ENCODE measurements at places on chromosomes 12 and 14.

DNA sequence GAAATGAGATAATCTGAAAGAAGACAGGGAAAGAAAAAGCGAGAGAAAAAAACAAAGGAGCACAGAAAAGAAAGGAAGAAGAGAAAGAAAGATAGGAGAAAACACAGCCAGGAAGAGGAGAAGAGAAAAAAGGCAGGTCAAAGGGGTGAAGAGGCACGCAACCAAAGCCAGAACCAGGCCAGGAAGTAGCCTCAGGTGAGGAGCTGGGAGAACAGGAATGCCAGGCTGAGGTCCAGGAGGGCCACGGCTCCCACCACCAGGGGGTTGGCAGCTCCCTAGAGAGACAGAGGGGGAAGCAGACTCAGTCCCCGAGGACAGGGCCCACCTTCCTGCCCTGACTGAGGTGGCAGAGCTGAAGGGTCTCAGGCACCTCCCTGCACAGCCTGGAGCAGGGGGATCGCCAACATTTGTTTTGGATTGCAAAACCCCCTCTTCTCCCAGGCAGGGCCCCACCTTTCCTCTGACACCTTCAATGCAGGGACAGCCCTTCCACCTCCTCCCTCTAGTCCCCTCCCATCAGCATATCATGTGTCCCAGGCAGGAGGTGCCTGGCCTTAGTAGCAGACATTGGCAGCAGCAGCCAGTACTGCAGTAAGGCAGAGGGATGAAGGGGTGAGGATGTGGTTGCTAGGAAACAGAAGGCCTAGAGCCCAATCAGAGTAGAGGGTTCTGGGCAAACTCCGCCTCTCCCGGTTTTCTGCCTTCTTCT is 2.0 kb upstream of the AP1G2 start:
- no peak for DNase-seq

- DNase-seq, result no peak
Measured at GRCh38 chr12:75986001-75986746, 45.4 kb downstream of the PHLDA1 start.

GRCh38 chr12:113935459-113935858 is 30.7 kb downstream of the RBM19 start:
- no peak for DNase-seq

DNA sequence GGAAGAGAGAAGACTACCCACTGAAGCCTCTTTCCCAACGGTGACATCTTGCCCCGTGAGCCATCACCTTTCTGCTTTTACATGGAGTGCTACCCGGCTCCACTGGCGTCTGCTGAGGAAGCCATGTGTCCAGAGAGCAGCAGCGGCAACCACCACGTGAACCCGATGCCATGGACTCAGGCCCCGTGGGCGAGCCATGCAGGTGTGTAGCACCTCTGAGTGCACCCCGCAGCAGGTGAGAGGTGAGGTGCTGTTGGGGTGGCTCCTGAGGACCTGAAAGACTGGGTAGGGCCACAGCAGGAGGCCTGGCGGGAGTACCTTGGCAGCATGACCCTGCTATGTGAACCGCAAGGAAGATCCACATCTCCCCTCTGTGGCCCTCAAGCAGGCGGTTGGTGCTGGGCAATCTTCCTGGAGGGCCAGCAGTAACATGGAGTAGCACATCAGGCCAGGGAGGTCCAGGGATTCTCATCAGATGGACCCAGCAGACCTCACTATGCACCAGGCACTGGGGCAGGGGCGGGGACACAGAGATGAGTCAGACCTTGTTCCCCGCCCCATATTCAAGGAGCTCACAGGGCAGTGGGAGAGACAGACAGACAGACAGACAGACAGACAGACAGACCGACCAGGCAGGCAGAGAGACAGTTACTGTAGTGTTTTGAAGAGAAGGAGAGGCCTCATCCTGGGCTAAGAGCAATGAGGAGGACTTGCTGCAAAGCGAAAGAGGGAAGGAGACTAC is 129.6 kb downstream of the PAPOLA start:
- no peak for DNase-seq

DNA sequence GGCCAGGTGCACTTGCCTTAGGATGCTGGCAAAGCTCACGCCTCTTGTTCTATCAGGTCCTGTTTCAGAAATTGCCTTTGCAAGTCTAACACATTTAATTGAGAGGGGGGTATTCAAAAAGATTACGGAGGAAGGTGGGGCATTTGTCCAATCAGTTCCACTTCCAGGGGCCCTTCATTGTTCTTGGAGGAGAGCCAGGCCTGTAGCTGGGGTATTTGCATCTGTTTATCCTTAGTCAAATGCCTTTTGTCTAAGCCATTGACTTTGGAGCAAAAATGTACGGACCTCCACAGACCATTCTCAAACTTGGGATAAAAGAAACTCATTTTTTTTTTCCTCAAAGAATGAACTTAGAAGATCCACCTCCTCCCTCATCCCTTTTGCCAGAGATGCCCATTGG is 582.0 kb downstream of the BCL11B start:
- DNase-seq, result no peak

GRCh38 chr14:99101855-99102461 is 170.0 kb downstream of the BCL11B start:
- no peak for DNase-seq

- DNase-seq, result peak; percentile 15
Measured at GRCh38 chr12:9702255-9702654, 30.6 kb downstream of the CLECL1 start.

- DNase-seq, result no peak
Measured at GRCh38 chr14:73223049-73223448, 14.3 kb upstream of the PAPLN start.

- DNase-seq, result no peak
Measured at GRCh38 chr12:109827566-109828550, 5.3 kb downstream of the TRPV4 start.

DNA sequence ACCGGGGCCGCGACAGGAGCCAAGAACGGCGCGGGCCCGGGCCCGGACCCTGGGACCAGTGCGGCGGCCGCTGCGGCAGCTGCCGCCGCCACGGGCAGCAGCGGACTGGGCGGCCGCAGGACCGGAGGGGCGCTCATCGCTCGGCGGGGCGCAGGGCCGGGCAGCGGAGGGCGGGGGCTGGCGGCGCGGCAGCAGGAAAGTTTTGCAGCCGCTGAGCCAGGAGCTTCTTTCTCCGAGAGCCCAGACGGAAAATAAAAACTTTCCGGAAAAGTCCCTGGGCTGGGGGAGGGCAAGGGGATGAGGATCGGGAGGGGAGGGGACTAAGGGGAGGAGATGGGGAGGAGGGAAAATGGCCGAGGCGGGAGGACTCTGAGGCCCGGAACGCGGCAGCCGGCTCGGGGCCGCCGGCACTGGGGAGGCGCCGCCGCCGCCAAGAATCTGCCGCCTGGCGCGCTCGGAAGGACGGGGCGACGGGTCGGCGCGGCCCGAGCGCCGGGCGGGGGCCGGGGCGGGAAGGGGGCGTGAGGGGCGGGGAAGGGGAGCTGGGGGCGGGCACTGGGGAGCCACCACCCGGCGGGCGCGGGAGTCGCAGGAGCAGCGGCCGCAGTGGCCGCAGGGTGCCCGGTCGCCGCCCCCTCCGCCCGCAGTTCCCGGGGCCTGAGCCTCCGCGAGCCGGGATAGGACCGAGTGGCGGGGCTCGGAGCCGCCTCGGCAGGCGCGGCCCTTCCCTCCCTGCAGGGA is at the start of gene PRKD1:
Gene PRKD1, minus strand, starts transcription at position 472 of the 741 bp plus-strand sequence.
- no peak for DNase-seq

- no peak for DNase-seq
Measured at GRCh38 chr14:79939235-79939634, 272.1 kb downstream of the DIO2 start.
